Diencephalon (tissue), 1 donor: ENCODE measurements at places on chromosomes 4 and X. TPM values are rescaled to one million over a fixed set of nuclear protein-coding genes. Genes with fewer than 3 reads are reported as not detected.

Gene PPP1R2C
- total RNA-seq = not detected

Gene COX7B2
- total RNA-seq = not detected

Gene PWWP3B
- total RNA-seq = 4.2 TPM

Gene SMIM43
- total RNA-seq = 8.5 TPM

Gene CYSLTR1
- total RNA-seq = 1.6 TPM
